ENCODE measurements at places on chromosomes 4 and X.

DNA sequence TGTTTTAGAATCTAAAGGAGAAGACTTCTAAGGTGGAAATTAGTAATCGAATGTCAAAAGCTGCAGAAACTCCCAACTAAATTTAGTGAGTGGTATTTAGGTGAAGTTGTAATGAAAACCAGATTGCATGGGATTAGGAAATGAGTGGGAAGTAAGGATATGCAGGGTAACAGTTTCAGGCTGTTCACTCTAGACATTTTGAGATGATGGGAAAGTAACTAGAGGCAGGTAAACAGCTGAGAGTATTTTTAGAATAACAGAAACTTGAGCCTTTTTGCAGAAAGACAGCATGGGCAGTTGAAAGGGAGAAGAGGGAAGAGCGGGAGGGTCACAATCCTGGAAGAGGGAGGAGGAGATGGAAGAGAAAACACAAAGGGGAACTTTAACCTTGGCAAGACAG, 12.7 kb downstream of the SPRY1 start:
- DNase-seq, result no peak

DNA sequence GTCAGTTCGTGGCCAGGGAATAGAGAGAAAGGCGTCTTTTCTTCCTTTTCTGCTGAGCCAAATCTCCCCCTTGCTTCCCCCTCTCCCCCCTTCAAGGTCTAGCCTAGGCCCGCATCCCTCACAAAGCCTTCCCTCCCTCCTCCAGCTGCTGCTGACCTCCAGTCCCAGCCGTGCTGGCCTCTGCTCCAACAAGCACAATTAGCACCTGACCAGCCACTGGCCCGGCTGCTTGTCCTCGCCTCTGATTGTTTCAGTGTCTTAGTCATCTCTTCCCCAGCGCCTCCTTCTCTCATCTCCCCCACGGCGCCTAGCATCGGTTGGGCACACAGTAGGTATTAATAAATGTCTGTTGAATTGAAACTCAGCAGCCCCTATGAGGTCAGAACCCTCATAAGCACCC, 4.2 kb downstream of the ELF4 start:
- DNase-seq, result no peak

DNA sequence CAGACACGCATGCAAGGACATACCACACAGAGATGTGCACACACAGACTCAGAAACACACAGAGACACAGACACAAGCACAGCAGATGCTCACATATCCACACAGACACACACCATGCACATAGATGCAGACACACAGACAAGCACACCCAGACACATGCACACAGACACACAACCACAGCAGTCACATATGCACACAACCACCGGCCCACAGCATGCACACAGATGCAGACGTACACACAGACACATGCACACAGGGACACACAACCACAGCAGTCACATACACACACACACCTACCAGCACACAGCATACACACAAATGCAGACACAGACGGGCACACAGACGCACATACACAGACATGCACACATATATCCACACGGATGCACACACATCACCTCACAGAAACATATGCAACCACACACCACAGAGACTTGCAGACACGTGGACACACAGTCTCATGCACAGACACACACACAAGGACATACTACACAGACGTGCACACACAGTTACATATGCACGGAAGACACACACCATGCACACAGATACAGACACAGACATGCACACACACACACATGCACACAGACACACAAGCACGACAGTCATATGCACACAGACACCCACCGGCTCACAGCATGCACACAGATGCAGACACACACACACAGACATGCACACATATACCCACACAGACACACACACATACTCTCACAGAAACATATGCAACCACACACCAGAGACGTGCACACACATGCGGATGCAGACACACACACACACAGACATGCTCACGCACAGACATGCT, 25.2 kb upstream of the SLC25A6 start:
- DNase-seq, result no peak

GRCh38 chr4:115165503-115165902, 52.1 kb upstream of the NDST4 start:
- DNase-seq, result no peak

GRCh38 chr4:101398807-101399206, 51.5 kb upstream of the PPP3CA start:
- DNase-seq, result no peak
